Activated CD8-positive, alpha-beta memory T cell treated with anti-CD3 and anti-CD28 coated beads for 48 hours (primary cell): ENCODE measurements at places on chromosomes 12 and 14.

DNA sequence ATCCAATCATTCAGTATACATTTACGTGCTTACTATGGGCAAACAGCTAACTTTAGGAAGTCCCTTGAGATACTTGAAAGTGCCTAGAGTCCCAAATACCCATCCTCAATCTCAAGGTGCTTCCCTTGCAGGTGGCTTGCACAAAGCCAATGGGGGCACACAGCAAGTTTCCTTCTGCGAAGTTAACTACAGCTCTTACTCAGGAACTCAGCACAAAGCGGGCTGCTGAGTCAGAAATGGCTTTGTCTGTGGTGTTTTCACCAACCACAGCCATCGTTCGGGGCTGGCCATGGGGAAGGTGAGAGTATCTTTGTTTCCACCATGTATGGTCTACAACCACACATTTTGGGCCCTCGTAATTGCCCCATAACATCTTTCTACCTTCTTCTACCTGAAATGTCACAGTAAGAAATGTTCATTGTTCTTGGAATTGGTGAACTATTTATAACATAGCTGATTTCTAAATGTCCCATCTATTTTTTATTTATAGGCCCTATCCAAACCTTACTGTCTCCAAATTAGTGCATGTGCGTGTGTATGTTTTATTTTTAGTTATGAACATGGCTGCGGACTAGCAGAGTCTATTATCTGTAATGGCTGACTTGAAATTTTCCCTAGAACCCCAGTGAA is 13.9 kb downstream of the MFAP5 start:
- peak; percentile 59 for DNase-seq

GRCh38 chr12:104637604-104638003 is 180.9 kb downstream of the CHST11 start:
- DNase-seq = no peak

- DNase-seq = no peak
These were observed 100.8 kb downstream of the CCER1 start for GRCh38 chr12:90854136-90854689.

DNA sequence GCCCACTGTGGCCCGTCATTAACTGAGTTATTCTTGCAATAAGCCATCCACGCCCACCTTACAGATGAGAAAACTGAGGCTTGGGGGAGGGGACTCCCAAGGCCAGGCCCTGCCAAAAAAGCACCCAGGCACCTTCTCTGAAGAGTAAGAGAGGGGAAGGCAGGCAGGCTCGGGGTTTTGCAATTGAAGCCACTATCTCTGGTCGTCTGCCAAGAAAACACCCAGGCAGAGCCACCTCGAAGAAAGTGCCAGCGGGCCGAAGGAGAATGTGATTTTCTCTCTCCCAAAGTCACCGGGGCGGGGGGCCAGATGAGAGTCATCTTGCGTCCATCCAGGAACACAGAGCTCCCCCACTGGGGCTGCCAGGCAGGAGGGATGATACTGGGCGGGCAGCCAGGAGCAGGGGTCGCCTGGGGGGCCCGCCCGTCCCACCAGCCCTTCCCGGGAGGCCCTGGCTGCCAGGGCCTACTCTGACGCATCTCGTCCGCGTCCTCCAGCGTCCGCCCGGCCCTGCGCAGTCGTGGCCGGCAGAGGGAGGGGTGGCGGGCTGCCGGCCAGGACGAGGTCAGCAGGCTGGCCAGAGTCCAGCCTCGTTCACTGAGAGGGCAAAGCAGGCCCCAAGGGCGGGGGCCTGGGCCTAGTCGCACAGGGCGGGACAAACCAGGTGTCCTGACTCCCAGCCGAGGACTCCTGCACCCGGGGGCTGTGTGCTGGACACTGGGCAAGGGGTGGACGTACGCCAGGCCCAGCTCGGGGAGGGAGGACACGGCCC is 74.3 kb downstream of the RFLNA start:
- DNase-seq = no peak
